Body of pancreas (tissue), 4 donors: ENCODE measurements at places on chromosomes 12 and 14.

DNA sequence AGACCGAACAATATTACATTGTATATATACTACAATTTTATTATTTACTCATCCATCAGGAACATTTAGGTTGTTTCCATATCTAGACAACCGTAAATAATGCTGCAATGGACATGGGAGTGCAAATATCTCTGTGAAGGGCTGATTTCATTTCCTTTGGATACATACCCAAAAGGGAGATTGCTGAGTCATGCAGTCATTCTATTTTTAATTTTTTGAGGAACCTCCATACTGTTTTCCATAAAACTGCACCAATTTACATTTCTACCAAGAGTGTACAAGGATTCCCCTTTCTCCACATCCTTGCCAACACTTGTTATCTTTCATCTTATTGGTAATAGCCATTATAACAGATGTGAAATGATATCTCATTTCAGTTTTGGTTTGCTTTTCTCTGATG lies 84.7 kb downstream of the SLC41A2 start:
- no peak for DNase-seq

DNA sequence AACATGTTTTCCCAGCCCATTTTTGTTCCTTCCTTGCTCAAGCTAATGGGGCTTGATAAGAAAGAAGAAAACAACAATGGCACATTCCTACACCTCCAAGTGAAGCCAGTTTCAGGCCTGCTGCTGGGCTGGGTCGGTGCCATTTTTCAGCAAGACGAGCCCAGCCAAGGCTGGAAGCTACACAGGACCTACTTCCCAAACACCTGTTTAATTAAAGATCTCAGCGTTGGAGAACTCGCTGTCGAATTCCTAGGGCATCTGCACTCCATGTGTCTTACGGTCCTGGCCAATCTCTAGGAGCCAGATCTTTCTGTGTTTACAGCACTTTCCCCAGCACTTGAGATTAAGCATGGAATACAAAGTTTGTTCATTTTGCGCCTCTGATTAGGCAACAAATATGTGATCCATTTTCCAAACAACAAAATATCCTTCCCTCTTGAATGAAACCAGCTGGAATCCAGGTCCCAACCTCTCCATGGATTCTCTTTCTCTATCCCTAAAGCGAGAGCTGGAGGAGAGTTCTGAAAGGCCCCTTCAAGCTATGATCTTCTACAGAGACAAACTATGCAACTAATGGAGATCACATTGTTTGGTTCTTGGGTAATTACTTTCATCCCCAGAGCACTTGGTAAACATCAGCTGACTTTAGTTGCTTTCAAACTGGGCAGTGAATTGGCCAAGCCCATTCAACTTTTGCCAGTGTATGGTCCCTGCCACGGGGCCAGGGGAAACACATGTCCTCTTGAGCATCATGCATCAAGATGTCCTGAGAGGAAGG lies 34.3 kb upstream of the TC2N start:
- DNase-seq = peak; percentile 74

GRCh38 chr14:76019676-76020075 lies 34.1 kb downstream of the IFT43 start:
- no peak for DNase-seq

DNA sequence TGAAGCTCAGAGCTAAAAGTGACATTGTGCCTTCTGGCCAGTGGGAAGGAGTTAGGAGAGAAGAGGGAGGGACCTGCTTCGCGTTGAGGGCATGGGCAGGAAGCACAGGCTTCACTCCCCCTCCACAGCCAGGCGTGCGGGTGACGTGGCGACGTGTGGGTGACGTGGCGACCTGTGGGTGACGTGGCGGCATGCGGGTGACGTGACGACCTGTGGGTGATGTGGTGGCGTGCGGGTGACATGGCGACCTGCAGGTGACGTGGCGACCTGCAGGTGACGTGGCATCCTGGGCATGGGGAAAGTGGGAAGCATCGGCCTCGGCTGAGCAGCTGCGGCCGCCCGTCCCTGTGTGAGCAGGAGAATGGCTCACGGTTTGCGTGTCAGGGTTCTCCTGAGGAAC lies 8.2 kb upstream of the GALNT9 start:
- DNase-seq = no peak

- no peak for DNase-seq
Observed at GRCh38 chr12:18283831-18284230, 22.5 kb downstream of the PIK3C2G start.
